ENCODE measurements at places on chromosomes 12 and 14. TPM values are rescaled to one million over a fixed set of nuclear protein-coding genes. Genes with fewer than 3 reads are reported as not detected.

Gene CIT
- 11.0 TPM for total RNA-seq

Gene CFAP73
- total RNA-seq, result 0.09 TPM

Gene STAC3
- total RNA-seq, result 0.40 TPM

Gene PRMT5
- 109 TPM for total RNA-seq

All from A549 treated with GW870086 at 1 μM for 4 hours (cell line).